T-helper 2 cell (primary cell): ENCODE measurements at places on chromosomes 1 and 21.

GRCh38 chr21:37636152-37636860 is 269.7 kb downstream of the DYRK1A start:
- no peak for DNase-seq

DNA sequence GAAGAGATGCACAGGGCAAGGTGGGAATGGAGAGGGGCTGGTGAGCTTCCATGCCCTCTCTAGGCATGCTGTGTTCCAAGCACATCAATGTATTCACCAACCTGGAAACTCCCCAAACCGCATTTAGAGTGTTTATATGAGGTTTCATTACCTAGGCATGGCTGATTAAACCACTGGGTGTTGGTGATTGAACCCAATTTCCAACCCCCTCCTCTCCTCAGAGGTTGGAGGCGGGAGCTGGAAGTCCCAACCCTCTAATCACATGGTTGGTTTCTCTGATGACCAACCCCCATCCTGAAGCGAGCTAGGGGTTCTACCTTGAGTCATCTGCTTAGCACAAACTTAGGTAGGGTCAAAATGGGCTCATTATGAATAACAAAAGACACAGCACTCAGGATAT is 3.0 kb upstream of the PPIE start:
- DNase-seq = no peak

DNA sequence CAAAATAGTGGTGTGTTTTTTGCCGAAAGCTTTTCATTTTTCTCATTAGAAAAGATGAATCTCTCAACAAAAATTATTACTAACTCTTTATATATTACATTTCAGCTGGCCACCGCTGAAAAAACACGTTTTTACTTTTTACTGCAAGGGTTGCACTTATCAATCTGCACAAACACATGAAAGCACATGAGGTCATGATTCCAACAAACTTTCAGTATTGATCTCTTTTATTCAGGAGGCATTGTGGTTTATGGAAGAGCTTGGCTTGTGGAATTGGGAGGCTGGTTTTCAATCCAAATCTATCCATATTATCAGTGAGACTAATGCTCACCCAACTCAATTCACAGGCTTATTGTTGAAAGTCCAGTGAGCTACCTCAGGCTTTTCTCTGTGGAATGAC is 20.6 kb upstream of the LPGAT1 start:
- no peak for DNase-seq

DNA sequence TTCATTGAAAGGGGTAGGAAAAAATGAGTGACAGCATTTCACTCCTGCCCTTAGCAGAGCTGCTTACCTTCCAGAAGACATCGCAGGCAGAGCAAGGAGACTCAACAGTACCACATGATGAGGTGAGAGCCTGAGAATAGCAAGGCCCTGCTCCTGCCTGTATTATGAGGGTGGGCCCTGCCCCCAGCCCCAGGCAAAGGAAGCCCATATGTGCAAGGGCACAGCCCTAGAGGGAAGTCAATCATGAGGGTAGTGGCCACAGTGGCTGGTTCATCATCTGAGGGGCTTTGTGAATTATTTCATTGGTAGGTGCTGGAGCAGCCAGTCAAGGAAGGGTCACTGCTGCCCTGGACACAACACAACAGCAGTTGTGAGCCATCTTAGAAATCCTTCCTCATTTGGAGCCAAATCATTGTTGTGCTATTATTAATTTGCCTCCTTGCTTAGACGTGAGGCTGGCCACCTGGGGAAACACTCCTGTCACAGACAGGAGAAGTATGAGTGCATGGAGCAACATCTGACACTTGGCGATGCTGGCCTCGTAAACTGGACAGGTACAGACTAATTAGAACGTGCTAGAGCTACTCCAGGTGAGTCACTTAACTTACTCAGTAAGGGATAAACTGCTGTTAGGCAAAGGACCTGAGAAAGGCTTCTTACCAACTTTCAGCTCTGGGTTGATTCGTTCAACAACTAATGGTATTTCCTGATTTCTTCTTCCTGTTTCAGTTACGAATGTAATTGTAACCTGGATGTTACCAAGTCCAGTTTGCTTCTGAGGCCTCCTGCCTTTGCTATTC is 22.7 kb upstream of the ACBD6 start:
- DNase-seq = no peak

DNA sequence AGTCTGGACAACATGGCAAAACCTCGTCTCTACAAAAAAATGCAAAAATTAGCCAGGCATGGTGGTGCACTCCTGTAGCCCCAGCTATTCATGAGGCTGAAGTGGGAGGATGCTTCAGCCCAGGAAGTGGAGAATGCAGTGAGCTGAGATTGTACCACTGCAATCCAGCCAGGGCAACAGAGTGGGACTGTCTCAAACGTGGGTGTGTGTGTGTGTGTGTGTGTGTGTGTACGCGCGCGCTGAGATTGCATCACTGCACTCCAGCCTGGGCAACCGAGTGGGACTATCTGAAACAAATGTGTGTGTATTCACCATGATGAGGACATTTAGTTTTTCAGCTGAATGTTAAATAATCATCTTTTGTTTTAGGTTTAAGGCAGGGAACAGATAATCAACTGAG is 21.1 kb downstream of the USP1 start:
- no peak for DNase-seq

- no peak for DNase-seq
These were observed 2.4 kb downstream of the TNFSF4 start for GRCh38 chr1:173204693-173205092.

- no peak for DNase-seq
These were observed 813 bp upstream of the DEDD start for GRCh38 chr1:161133220-161133740.

DNA sequence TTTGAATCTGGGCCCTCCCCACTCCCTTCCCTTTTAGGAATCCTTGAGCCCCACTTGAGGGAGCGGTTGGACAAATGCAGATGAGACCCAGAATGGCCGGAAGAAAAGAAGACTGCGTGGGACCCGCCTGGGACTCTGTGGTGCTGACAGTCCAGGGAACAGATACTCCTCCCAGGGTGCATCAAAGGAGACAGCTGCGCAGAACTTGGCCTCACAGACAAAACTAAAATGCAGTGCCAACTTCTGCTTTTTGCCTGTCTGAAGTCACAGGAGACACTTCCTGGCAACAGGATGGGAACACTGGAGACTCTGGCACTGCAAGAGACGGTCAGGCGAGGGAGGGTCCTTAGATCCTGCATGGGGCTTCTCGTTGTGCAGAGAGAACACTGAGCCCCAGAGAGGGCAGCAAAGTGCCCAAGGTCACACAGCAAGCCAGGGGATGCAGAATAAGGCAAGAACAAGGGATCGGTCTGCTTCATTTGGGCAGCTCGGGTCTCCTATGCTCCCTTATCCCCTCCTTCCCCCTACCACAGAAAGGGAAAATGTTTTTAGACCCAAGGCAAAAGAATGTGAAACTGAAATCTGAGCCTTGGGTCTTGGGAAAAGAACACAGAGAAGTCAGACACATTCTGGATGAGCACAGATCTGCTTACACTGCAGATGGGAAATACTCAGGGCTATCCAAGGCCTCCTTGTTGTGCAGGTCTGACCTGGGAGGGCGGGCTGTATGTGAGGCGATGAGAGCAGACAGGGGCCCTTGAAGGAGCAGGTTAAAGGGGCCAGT is 182.4 kb downstream of the TRABD2B start:
- no peak for DNase-seq

DNA sequence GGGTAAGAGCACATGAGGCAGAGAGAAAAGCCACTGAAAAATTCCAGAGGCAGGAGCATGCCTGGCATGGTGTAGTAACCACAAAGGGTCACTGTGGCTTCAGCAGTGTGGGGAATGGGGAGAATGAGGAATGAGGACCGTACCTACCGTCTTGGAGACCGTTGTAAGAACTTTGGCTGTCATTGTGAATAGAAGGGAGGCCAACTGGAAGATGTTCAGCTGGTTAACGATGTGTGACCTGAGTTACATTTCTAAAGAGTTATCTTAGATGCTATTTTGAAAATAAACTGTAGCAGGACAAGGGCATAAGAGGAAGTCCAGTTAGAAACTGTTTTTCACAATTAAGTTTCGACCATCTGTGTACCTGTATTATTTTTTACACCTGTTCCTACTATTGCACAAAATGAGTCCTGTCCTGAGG is 365.5 kb upstream of the SGIP1 start:
- no peak for DNase-seq

GRCh38 chr1:193581341-193581740 is 394.9 kb upstream of the B3GALT2 start:
- no peak for DNase-seq

GRCh38 chr1:154578058-154578418 is 10.5 kb downstream of the CHRNB2 start:
- DNase-seq = no peak

DNA sequence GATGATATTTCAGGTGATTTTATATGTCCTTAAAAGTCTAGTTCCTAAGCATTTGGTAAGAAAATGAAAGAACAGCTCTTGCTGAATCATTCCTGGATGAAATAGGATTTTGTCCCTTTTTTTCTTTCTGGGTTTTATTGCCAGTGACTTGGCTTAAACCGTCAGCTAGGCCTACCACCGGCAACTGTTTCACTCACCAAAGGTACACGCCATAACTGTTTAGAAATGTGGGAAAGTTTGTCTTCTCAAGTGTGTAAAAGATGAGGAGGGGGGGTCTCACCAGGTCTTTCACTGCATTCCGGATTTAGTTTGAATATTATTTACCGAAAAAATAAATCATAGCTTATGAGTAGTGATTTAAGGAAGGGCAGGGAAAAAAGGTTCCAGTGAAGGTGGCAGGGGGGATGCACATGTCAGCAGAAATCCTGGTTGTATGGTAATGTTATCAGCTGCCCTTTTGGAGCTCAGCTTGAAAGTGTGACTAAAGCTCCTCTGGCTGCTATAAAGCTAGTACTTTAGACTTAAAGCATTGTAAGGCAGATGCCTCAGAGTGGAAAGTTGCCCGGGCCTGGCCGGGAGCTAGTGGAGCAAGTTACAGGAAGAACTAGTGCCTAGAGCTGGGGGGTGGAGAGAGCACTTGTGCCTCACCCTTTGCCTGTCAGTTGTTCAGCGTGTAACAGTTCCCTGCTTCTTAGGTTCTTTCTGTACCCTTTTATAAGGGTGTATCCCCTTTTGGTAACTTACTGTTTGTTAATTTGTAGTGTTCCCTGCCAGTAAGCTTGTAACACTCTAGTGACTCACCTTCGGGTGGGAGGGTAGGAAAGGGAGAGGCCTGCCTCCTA is 3.1 kb downstream of the ATP1A1 start:
- DNase-seq = no peak

DNA sequence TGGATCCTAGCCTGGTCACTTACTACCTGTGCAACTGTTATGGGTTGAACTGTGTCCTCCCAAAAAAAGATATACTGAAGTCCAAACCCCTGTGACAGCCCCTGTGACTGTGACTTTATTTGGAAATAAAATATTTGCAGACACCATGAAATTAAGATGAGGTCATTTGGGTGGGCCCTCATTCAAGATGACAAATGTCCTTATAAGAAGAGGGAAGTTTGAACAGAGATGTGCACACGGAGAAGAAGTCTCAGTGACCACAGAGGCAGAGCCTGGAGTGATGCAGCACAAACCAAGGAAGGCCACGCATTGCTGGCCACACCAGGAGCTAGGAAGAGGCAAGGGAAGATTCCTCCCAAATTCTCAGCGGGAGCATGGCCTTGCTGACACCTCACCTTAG is 249.7 kb upstream of the RUNX1 start:
- DNase-seq = no peak

GRCh38 chr1:231419147-231419546 is 2.9 kb downstream of the EGLN1 start:
- DNase-seq = no peak

DNA sequence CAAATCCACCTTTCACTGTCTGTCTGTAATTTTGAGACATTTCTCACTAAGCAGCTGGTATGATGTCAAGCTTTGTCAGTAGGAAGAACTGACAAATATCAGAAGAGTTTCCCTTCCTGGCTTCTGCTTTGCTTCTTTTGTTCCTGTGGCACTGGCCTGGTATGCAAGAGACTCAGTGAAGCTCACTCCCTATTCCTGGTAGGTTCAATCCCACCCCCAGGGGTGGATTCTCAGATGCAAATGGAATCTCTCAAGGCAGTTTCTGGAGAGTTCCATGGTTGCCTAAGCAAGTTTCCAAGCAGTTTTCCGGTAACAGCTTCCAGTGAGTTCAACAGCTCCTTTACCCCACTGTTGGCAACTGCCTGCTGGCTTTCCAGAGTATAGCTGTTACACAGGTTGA is 683.4 kb downstream of the PTPRC start:
- no peak for DNase-seq

DNA sequence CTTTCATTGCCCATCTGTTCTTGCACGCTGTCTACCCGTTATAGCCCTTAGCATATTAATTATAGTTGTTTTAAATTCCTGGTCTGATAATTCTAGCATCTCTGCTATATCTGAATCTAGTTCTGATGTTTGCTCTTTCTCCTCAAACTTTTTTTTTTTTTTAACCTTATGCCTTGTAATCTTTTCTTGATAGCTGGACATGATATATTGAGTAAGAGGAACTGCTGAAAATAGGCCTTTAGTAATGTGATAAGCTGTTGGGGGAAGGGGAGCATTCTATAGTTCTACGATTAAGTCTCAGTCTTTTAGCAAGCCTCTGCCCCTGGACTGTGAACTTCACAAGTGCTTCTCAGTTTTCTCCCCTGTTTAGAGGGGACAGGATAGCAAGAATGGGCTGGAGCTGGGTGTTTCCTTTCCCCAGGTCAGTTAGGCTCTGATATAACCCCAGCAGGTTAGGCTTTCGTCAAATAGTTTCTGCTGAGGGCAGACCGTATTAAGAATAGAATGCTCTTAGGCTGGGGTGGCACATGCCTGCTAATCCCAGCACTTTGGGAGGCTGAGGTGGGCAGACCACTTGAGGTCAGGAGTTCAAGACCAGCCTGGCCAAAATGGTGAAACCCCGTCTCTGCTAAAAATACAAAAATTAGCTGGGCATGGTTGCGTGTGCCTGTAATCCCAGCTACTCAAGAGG is 62.2 kb downstream of the ZFYVE9 start:
- DNase-seq = no peak

DNA sequence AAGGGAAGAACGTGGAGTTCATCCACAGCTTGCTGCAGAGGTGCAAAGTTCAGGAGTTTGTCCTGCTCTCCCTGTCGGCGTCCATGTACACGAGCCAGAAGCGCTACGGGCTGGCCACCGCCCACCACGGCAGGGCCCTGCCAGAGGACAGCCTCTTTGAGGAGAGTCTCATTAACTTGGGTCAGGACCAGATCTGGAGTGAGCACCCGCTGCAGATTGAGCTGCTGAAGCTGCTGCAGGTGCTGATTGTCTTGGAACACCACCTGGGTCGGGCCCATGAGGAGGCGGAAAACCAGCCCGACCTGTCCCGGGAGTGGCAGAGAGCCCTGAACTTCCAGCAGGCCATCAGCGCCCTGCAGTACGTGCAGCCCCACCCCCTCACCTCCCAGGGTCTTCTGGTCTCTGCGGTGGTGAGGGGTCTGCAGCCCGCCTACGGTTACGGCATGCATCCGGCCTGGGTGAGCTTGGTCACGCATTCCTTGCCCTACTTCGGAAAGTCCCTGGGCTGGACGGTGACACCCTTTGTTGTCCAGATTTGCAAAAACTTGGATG is 73.8 kb upstream of the MORC3 start:
- DNase-seq = no peak

GRCh38 chr1:34792868-34793727 is at the start of gene GJA4:
GJA4 (plus strand) TSS chr1:34792999; CDS start chr1:34794214, 1,215 bp downstream.
- no peak for DNase-seq
